Pancreas (tissue), 10 donors: ENCODE measurements at places on chromosomes 1 and 21. TPM values are rescaled to one million over a fixed set of nuclear protein-coding genes. Genes with fewer than 3 reads are reported as not detected.

The FAM72C gene
- total RNA-seq: not detected

The HSPA6 gene
- 1.2 TPM for total RNA-seq

- H3K27ac ChIP-seq: no peak overlapping the region
- DNase-seq: no peak
- no peaks in the 10 kb centered on the region for H3K36me3 ChIP-seq
- no peaks in the 10 kb centered on the region for H3K4me1 ChIP-seq
- no peaks in the 10 kb centered on the region for H3K27me3 ChIP-seq
Measured at GRCh38 chr1:95339377-95339776, 105.4 kb downstream of the RWDD3 start.

GRCh38 chr1:237166593-237167101 lies 124.7 kb downstream of the RYR2 start:
- no peak for DNase-seq
- no peaks in the 10 kb centered on the region for H3K36me3 ChIP-seq
- H3K4me1 ChIP-seq: no peaks in the 10 kb centered on the region
- H3K27ac ChIP-seq: no peak overlapping the region
- H3K27me3 ChIP-seq: peaks cover 3% of the 10 kb centered on the region
